Spleen (tissue), 13 donors: ENCODE measurements at places on chromosomes 1 and 21.

- no peak for DNase-seq
Observed at GRCh38 chr1:22139817-22140216, 3.1 kb downstream of the WNT4 start.

DNA sequence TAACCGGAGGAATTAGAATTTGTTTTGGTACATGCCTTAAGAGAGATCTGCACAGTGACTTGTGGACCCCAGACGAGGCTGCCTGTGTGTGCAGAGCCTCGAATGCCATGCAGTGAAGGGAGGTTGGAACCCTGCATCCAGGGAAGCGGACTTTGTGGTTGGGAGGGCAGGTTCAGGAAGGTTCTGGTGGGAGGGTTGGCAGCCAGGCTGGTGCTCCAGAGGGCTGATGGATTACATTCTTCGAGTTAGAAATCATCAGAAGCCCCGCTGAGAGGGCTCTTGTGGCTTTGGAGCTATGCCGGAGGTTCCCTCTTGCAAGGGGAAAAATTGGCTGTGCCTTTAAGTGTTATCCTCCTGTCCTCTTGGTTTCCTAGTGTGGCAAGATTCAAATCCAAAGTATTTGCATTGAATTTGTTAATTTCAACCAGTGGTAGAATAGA is 21.1 kb downstream of the ROR1 start:
- no peak for DNase-seq

- DNase-seq: peak; percentile 98
Observed at GRCh38 chr1:53326088-53326597, 1.7 kb downstream of the LRP8 start.

- no peak for DNase-seq
Observed at GRCh38 chr1:88224906-88225305, 459.2 kb upstream of the PKN2 start.

- no peak for DNase-seq
Observed at GRCh38 chr1:158003406-158003800, 10.0 kb downstream of the KIRREL1 start.

DNA sequence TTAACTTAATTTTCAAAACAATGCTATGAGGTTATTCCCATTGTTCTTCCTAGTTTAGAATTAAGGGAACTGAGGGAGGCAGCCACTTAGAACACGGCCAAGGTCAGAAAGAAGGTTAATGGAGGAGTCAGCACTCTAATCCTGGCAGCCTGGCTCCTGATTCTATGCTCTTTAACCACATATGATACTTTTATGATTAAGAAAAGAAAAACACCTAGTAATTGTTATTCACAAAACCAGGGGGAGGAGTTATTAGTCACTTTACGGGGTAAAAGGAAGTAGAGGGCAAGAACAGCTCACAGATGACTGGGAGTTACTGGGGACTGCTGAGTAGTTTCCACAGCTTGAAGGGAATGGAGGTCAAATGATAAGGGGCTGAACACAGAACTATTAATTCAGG is 38.6 kb downstream of the GADD45A start:
- no peak for DNase-seq

DNA sequence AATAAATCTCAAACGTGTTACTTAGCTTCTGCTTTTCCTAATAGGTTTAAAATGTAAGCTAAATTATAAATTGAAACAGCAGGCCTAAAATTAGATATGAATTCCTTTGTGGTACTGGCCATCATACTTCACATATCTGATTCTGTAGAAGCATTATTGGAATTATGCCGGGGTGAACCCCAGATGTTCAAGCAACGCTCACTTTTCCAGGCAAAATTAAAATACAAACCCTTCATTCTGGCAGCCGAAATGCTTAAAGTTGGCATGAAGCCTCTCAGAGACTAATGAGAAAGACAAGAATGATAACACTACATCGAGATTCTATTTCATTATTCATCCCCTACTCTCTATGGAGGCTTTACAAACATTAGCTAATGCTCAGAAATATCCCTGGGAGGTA is 1352.7 kb upstream of the ADGRL2 start:
- DNase-seq: no peak

DNA sequence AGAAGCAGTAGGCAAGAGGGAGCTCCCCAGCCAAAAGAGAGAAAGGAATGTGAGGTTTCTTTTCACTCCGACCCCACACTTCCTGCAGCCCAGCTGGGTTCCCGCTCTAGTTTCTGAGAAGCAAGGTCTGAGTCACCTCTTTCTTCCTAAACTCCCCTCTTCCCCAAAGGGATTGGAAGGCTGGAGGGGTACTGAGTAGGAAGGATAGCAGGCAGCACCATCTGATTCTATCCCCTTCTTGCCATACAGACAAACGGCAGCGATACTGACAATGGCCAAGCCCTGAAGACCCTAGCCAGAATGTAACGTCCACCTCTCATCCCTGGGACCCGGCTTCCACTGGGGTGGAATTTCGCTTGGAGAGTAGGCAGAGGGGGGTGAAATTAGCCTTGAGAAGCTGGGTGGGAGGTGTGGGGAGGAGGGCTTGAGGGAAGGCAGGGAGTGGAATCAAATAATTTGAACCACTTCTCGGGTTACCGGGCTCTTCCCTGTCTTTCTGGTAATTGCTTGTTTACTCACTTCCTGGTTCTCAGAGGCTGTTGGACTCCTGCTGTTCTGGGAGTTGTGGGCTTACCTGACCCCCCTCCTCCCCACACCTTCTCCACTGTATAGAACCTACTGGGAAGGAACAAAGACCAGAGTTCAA is 13.2 kb downstream of the IER5 start:
- DNase-seq: no peak

- DNase-seq: no peak
Observed at GRCh38 chr1:60621368-60621851, 461.0 kb upstream of the NFIA start.
